Breast epithelium (tissue), 4 donors: ENCODE measurements at places on chromosomes 2 and 18. TPM values are rescaled to one million over a fixed set of nuclear protein-coding genes. Genes with fewer than 3 reads are reported as not detected.
A peak's percentile ranks its signal among the peaks of the same experiment; 100 is the strongest.

EFR3B gene
- 0.73 TPM for total RNA-seq

CIB4 gene
- not detected for total RNA-seq

SERPINB7 gene
- not detected for total RNA-seq

CREG2 gene
- under 0.01 TPM for total RNA-seq

TFPI gene
- total RNA-seq: 105 TPM

COA5 gene
- total RNA-seq: 50.8 TPM

SP9 gene
- total RNA-seq: 0.80 TPM

EPHA4 gene
- total RNA-seq: 12.8 TPM

SCN7A gene
- 13.3 TPM for total RNA-seq

DNA sequence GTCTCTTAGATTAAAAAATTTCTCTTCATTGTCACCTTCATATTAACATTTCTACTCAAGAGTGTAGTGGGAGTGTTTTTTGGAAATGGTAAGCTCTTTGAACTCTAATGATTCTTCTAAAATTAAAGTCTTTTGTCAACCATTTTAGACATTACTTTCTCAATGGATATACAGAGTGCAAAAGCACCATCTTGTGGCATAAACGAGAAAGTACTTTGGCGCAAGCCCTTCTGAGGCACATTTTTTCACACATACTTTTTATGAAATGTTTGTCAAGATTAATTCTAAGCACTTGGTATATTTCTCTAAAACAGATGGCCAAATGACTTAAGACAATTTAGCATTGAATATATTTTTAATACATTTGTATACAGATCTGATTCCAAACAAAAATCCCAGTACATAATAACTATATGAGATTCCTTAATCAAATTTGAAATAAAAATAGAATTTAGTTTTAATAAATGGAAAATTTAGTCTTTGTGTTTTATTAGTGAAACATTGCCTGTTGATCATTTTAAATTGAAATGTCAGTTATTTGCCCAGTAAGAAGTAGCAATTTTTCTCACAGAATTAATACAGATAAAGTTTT is 63.3 kb upstream of the GALNT5 start:
- DNase-seq: no peak

- DNase-seq: no peak
Measured at GRCh38 chr2:58700591-58700990, 459.5 kb upstream of the FANCL start.

- DNase-seq: no peak
Measured at GRCh38 chr2:68537809-68538208, 70.4 kb downstream of the APLF start.

DNA sequence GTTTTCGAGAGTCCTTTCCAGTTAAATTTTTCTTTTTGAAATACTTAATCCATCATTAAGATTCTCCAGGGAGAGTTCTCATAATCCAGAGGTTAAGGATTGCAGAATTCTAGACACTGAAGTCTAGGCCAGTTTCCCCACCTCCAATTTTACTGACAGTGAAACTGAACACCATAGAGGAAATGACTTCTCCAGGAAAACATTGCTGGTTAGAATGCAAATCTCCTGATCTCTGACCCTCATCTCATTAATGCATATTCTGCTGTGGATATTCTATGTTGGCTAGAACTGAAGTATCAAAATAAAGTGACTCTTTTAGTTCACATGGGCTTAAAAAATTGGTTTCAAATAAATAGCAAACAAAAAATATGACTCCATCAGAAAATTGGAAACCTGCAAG is 105.8 kb upstream of the UGP2 start:
- DNase-seq: no peak

GRCh38 chr2:161580021-161580420 is 44.2 kb upstream of the SLC4A10 start:
- DNase-seq: no peak

GRCh38 chr2:147639891-147640290 is 204.9 kb upstream of the ACVR2A start:
- no peak for DNase-seq

GRCh38 chr18:49025767-49026500 is 75.2 kb upstream of the SMAD7 start:
- peak; percentile 12 for DNase-seq

DNA sequence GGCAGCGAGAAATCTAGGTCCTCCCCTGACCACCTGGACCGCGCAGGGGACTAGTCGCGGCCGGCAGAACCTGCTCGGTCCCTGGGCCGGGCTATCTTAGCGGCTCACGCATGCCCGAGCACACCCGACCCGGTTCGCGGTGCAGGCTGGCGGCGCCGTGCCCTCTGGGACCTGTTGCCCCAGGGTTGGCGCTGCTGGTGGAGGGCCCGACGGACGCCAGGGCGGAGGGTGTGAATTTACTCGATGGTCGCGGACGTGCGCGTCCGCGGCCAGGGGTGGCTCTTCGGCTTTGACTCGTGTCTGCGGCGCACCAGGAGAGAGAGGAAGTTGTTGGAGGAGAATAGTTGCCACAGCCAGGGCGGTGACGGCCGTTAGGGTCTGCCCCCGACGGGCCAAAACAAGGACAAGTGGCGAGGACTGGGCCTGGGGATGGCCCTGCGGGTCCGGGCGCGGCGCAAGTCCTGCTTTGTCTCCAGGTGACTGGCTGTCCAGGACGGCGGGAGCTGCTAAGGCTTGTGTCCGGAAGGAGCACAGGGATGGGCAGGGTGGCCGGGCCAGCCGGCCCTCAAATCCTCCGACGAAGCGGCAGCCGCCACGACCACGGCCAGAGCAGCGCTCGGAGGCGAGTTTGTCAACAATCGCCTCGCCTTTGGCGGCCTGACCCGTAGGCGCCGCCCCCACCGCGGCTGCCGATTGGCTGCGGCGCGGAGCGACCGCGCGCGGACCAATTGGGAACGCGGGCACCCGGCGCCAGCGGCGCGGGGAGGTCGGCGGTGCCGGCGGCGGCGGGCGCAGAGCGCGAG is 1.3 kb downstream of the BCL2L11 start:
- DNase-seq: peak; percentile 77

DNA sequence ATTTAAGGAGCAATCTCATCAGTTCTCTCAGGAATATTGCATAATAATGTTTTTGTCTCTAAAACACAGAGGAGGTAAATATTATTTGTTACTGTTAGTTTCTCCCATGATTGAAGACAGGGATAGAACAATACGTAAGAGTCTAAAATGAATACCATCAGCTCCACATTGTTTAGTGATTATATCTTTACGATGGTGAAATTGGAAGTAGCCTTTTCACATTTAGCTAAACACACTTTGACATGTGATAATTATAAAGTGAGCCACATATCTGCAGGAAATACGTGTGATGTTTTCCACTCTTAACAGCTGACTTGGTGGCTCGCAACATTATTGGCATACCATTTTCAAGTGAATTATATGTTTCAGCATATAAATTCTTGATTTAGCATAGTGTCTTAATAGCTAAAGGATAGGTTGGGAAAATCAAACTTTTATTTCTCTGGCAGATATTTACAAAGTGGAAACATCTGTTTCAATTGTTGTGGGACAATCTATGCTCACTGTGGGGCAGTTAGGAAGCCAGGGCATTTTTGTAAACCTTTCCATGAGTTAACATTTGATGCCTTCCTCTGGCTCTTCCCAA is 208.1 kb upstream of the RASGRP3 start:
- DNase-seq: no peak

- DNase-seq: no peak
Measured at GRCh38 chr2:217535957-217536708, 466.7 kb downstream of the TNS1 start.

- DNase-seq: no peak
Measured at GRCh38 chr2:236105955-236106607, 62.1 kb downstream of the GBX2 start.

- no peak for DNase-seq
Measured at GRCh38 chr2:37550190-37550589, 121.3 kb downstream of the CDC42EP3 start.

GRCh38 chr2:147363181-147363580 is 481.6 kb upstream of the ACVR2A start:
- no peak for DNase-seq

GRCh38 chr18:10688766-10689165 is 162.9 kb downstream of the NAPG start:
- DNase-seq: no peak

- no peak for DNase-seq
Measured at GRCh38 chr18:35695384-35695783, 113.8 kb downstream of the GALNT1 start.

- no peak for DNase-seq
Measured at GRCh38 chr2:55399815-55400214, 19.8 kb downstream of the CCDC88A start.

DNA sequence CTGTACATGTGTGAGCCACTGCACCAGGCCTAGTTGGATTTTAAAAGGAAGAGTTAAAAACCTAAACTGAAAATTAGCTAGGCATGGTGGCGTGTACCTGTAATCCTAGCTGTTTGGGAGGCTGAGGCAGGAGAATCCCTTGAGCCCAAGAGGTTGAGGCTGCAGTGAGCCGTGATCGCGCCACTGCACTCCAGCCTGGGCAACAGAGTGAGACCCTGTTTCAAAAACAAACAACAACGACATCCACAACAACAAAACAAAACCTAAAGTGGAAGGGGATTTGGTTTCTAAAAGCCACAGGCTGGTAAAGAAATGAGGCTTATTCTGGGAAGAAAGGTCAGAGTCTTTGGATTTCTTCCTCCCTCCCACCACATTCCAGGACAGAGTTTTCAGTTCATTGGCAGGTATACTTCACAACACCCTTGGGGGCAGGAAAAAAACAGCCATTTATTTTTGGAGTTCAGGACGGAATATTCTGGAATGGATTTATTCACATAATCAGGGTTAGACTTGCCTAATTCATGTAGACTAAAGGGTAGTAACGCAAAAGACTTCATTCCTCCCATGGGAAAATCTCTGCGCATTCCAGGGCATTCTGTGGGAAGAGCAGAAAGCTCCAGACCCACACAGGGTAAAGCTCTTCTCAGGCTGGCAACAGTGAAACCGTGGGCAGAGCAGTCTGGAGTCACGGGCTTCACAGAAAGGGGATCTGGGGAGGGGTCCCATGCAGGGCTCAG is 34.9 kb downstream of the TEX44 start:
- no peak for DNase-seq

- no peak for DNase-seq
Measured at GRCh38 chr2:53620981-53621380, 146.6 kb upstream of the CHAC2 start.

DNA sequence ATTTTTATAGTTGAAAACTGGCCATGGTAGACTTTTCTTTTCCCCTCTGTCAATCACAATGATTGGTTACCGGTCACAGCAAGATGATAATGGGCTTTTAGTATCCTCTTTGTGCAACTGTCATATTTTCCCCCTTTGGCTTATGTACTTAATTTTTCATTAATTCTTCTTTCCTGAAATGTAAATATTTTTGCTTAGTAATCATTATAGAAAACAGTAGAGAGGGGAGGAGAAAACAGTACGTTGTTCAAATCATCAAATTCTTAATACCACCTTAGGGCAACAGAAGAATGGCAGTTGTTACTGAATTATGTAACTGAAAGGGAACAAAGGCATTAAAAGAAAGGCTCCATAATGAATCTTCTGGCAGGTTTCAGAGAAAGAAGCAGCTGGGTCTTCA is 699.0 kb downstream of the METTL4 start:
- no peak for DNase-seq

DNA sequence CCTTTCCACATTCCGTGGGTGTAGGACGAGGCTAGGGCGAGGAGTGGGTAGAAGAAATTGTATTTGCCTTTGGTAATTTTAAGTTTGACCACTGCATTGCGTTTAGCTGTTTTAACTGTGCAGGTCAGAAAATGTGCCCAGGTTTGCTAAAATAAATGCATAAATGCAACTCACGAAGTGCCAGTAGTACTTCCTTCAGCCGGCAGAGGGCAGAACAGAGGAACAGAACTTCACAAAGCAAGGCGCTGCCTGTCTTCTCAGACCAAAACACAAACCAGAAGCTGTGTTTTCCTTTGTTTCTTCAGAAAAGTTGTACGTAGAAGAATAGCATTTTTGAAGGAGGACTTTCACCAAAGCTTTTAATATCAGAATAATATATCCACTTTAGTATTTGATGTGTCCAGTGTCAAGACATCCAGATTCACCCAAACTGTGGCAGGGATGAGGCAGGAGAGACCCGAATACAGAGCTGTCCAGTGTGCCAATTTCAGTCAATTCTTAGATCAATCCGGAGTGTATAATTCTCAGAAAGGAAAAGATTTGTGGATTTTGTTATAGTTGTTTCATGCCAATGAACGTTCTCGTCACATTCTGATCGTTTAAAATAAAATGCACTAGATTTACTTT is 348.6 kb downstream of the DLGAP1 start:
- peak; percentile 45 for DNase-seq
